Psoas muscle (tissue), 8 donors: ENCODE measurements at places on chromosomes 2 and 18. TPM values are rescaled to one million over a fixed set of nuclear protein-coding genes. Genes with fewer than 3 reads are reported as not detected.

SH2D6 gene
- 1.4 TPM for total RNA-seq

PROC gene
- total RNA-seq: not detected

LRP1B gene
- 3.3 TPM for total RNA-seq

SPDYA gene
- 0.38 TPM for total RNA-seq

DNA sequence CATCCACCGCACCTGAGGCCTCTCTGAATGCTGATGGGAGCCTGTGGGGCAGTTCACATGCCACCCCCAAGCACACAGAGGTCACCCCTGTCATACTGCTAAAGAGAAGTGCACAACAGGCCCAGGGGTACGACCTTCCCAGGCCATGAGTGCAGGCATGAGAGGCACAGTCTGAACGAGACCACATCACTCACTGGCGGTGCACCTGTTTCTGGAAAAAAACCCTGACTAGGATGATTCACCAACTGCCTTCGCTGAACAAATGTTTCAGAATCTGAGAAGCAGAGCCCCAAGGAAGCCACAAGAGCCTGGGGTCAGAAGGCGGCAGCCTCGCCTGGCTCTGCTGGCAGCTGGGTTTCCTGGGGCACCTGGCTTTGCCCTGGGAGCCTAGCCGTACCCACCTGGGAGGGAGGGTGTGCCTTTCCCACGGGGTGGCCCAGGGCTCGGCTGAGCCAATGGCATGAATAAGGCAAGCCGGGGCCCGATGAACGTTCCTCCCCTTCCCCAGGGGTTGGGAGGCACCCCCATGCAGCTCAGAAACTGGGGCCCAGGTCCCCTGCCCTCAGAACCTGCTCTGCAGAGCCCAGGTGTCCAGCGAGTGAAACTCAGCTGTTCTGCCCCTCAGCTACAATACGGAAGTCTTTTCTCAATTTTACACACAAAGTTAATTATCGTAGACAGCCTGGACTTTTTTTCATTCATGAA is 73.8 kb downstream of the HDAC4 start:
- peak overlapping the region; percentile 96 for H3K27ac ChIP-seq
- no peaks in the 10 kb centered on the region for H3K27me3 ChIP-seq
- H3K4me1 ChIP-seq: peaks cover 55% of the 10 kb centered on the region
- no peak overlapping the region for H3K4me3 ChIP-seq
- peak; percentile 80 for DNase-seq

DNA sequence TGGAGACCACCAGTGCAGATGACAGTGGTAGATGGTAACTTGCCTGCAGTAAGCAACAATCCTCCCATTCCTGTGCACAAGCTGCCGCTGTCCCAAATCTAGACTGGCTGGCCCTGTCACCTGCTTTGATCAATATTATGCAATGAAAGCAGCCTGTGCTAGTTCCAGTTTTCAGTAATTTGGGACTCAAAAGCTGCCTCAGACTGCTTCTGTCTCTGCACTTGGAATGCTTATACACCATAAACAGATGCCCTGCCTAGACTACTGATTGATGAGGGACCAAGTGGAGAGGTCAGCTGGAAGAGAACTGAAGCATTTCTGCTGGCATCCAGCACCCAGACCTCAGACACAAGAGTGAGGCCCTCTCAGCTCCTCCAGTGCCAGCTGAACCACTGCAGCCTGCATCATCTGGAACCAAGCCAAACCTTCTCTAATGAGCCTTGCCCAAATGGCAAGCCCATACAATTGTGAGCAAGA is 24.9 kb downstream of the CCBE1 start:
- no peaks in the 10 kb centered on the region for H3K36me3 ChIP-seq
- H3K27me3 ChIP-seq: no peaks in the 10 kb centered on the region
- no peak for DNase-seq
- H3K4me3 ChIP-seq: no peak overlapping the region
- H3K27ac ChIP-seq: no peak overlapping the region
- H3K4me1 ChIP-seq: no peaks in the 10 kb centered on the region

DNA sequence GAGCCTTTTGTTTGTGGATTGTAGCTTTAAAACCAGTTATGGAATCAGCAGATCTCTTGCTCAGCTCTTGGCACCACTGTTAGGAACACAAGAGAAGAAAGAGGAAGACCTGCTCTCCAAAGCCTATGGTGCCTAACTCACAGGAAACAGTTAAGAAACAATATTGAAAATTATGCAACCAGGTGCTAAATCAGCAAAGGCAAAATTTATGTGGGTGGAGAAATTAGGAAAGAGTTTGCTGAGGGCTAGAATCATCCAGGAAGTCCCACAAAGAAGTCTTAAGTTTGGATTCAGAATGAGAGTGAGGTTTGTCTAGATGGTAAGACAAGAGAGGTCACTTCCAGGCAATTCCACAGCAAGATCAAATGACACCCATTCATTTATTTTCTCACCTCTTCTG is 49.4 kb downstream of the AOX1 start:
- no peak overlapping the region for H3K4me3 ChIP-seq
- no peak for DNase-seq
- H3K36me3 ChIP-seq: no peaks in the 10 kb centered on the region
- no peaks in the 10 kb centered on the region for H3K4me1 ChIP-seq
- H3K27ac ChIP-seq: no peak overlapping the region

DNA sequence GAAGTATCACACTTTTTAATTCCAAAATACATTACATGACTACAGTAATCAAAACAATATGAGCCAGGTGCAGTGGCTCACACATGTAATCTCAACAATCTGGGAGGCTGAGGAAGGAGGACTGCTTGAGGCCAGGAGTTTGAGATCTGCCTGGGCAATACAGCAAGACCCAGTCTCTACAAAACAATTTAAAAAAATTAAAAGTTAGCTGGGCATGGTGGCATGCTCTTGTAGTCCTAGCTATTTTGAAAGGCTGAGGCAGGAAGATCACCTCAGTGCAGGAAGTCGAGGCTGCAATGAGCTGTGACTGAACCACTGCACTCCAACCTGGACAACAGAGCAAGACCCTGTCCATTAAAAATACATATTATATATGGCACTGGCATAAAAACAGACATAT is 109.8 kb downstream of the USP34 start:
- peaks cover 25% of the 10 kb centered on the region for H3K36me3 ChIP-seq
- no peaks in the 10 kb centered on the region for H3K27me3 ChIP-seq
- H3K4me3 ChIP-seq: no peak overlapping the region
- no peak overlapping the region for H3K27ac ChIP-seq

- peak overlapping the region; percentile 75 for H3K4me3 ChIP-seq
- H3K27me3 ChIP-seq: peaks cover 42% of the 10 kb centered on the region
- no peak for DNase-seq
- H3K27ac ChIP-seq: no peak overlapping the region
Measured at GRCh38 chr2:222296911-222297599, 1.7 kb downstream of the PAX3 start.

DNA sequence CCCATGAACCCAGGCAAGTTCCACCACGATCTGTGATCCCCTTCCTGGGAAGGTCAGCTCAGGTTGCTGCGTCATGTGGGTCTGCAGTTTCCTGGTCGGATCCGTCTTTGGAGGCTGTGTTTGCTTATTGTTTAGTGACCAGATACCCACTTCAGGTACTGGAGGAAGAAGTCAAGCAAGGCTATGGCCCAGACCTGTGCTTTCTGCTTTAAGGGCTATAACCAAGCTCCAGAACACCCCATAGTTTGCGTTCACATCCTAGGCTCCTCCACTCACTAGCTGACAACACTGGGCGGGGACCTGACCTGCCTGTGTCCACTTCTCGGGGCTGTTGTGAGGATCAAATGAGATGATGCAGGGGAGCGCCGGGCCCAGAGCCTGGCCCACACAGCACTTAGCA is 44.0 kb downstream of the MAL start:
- no peaks in the 10 kb centered on the region for H3K27me3 ChIP-seq
- no peak overlapping the region for H3K27ac ChIP-seq
- no peaks in the 10 kb centered on the region for H3K36me3 ChIP-seq
- DNase-seq: no peak
- H3K4me3 ChIP-seq: no peak overlapping the region

- H3K27ac ChIP-seq: no peak overlapping the region
- no peaks in the 10 kb centered on the region for H3K36me3 ChIP-seq
- no peaks in the 10 kb centered on the region for H3K4me1 ChIP-seq
- no peaks in the 10 kb centered on the region for H3K27me3 ChIP-seq
- no peak for DNase-seq
Measured at GRCh38 chr2:9050122-9050809, 46.8 kb upstream of the MBOAT2 start.

GRCh38 chr18:34322365-34323289 is 97.9 kb upstream of the NOL4 start:
- no peaks in the 10 kb centered on the region for H3K36me3 ChIP-seq
- H3K27ac ChIP-seq: no peak overlapping the region
- no peaks in the 10 kb centered on the region for H3K27me3 ChIP-seq
- H3K4me3 ChIP-seq: no peak overlapping the region
- DNase-seq: peak; percentile 44

GRCh38 chr2:103264058-103264768 is 502.4 kb downstream of the TMEM182 start:
- no peak overlapping the region for H3K27ac ChIP-seq
- H3K4me1 ChIP-seq: no peaks in the 10 kb centered on the region

- H3K4me1 ChIP-seq: peaks cover 68% of the 10 kb centered on the region
- DNase-seq: no peak
- H3K27me3 ChIP-seq: no peaks in the 10 kb centered on the region
- peak overlapping the region; percentile 87 for H3K27ac ChIP-seq
- H3K4me3 ChIP-seq: no peak overlapping the region
Measured at GRCh38 chr2:173151671-173152401, 76.2 kb downstream of the MAP3K20 start.

GRCh38 chr2:45253151-45253550 is 243.9 kb upstream of the SIX2 start:
- no peak overlapping the region for H3K27ac ChIP-seq
- H3K4me3 ChIP-seq: no peak overlapping the region
- no peak for DNase-seq

- peaks cover 3% of the 10 kb centered on the region for H3K27me3 ChIP-seq
- H3K4me3 ChIP-seq: no peak overlapping the region
- no peak overlapping the region for H3K27ac ChIP-seq
Measured at GRCh38 chr2:129775952-129776653, 203.4 kb upstream of the RAB6C start.
